ENCODE measurements at places on chromosomes 7 and 10.

DNA sequence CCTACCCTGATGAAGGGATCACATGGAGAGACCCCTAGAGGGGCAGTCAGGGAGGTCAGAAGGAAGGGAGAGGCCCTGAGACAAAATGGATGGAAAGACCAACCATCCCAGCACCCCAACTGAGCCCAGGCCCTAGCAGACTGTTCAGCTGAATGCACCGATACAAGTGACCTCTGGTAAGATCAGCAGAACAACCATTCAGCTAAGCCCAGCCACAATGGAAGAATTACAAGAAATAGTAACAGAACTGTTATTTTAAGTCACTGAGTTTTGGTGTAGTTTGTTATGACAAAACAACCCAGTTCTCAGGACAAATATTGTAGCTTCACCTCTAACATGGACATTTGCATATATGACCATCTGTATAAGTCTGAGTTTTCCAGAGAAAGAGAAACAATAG, 210.4 kb upstream of the SVIL start:
- no peak for DNase-seq

DNA sequence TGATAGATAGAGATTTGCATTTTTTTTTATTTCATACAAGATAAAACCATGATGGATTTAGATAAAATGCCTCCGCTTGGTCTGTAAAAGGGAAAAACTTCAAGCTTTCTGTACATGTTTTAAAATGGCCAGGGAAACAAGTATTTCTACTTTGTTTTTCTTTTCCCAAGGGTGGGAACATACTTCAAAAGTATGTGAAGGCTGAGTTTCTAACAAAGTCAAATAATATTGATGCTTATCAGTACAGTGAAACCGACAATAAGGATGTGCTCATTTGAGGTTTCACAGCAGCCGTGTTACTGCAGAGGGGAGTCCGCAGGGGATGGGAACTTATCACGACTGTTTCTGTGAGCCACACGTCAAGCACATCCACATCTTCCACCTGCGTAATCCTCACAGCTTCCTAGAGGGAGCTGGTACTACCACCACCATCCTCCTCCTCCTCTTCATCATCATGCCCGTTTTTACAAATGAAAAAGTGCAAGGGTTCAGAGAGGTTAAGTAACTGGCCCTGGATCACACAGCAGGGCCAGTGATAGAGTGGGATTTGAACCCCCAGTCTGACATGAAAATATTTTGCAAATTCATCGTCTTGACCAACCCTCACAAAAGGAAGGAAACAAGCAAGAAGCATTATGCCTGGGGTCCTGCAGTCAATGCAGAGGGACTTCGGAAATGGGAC, 94.3 kb downstream of the GPR26 start:
- no peak for DNase-seq

GRCh38 chr10:47404446-47404845, 20.4 kb upstream of the ZNF488 start:
- no peak for DNase-seq

- DNase-seq = no peak
Observed at GRCh38 chr10:133375357-133376115, 2.4 kb upstream of the ECHS1 start.

DNA sequence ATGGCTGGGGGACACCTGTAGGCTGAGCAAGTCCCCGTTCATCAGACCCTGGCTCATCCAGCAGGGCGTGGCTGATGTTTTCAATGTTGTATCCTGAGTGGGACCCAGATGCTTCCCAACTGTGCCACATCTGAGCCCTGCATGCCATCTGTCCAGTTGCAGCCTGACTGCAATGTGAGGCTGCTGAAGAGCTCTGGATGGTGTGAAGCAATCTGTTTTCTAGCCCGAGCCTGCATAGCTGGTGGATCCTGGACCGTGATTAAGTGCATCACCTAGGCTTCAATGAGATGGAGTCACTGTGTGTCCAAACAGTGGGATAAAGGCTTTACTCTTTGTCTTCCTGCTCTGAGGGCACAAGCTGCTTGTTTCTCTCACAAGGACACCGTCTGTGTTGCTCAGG, 99.8 kb downstream of the TCF7L2 start:
- no peak for DNase-seq

DNA sequence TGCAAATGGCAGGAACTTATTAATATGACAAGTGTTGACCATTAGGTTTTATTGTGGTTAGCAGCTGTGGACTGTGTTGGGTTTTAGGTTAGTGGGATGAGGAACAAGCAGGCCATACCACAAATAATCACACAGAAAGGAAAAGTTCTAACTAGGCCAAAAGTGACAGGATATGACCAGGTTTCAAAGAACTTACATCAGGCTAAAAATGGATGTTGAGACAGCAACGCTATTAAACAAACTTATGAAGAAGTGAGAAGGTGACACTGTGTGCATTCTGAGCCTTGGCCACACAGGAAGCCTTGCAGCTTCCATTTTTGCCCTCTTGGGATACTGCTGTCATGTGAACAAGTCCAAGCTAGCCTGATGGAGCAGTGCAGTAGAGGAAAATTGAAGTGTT, 568.8 kb downstream of the HTR7 start:
- no peak for DNase-seq

GRCh38 chr7:30996256-30996655, 32.5 kb downstream of the GHRHR start:
- no peak for DNase-seq

- DNase-seq = peak; percentile 19
Observed at GRCh38 chr7:157485361-157485831, 148.6 kb downstream of the DNAJB6 start.

GRCh38 chr7:33369888-33370287, 240.5 kb downstream of the BBS9 start:
- DNase-seq = no peak

All from stomach (tissue), 19 donors.